ENCODE measurements at places on chromosomes 11 and 22.
A peak's percentile ranks its signal among the peaks of the same experiment; 100 is the strongest.

GRCh38 chr11:113817162-113817561 lies 37.6 kb downstream of the CLDN25 start:
- DNase-seq, result no peak

- DNase-seq, result no peak
Observed at GRCh38 chr22:25950111-25950510, 208.1 kb downstream of the MYO18B start.

- DNase-seq, result no peak
Observed at GRCh38 chr11:126114486-126115126, 51.9 kb upstream of the CDON start.

DNA sequence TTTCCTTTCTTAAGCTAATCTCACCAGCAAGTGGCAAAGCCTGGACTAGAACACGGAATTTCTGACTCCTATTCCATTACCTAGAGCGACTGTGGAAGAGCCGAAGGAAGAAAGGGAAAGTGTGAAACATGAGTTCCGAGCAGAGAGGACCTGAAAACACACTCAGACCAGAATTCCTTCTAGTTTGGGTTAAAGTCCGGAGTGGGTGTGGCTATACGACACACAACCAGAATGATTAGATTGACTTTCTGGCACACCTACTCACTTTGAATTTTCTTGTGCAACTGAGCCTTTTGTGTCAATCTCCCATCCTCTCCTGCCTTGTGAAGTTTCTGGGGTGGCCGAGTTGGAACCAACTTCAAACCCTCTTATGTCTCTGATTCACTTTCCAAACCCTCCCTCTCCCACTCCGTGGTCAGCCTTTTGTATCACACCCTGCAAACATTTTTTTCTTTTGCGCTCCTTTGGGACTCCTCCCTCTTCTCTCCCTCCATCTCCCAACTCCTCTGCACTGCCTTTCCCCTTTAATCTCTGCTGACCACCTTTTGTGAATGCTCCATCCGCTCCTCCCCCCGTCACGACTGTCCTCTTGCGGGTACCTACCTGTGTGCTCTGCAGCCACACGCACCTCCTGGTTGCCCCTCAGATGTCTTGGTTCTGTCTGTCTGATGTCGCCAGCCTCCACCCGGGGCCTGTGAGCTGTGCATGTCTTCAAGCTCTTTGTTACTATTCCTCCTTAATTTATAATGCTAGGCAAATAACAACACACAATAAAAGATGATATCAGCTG lies 86.3 kb upstream of the BLID start:
- DNase-seq, result no peak

- DNase-seq, result no peak
Observed at GRCh38 chr11:97622795-97623194, 1233.0 kb downstream of the JRKL start.

DNA sequence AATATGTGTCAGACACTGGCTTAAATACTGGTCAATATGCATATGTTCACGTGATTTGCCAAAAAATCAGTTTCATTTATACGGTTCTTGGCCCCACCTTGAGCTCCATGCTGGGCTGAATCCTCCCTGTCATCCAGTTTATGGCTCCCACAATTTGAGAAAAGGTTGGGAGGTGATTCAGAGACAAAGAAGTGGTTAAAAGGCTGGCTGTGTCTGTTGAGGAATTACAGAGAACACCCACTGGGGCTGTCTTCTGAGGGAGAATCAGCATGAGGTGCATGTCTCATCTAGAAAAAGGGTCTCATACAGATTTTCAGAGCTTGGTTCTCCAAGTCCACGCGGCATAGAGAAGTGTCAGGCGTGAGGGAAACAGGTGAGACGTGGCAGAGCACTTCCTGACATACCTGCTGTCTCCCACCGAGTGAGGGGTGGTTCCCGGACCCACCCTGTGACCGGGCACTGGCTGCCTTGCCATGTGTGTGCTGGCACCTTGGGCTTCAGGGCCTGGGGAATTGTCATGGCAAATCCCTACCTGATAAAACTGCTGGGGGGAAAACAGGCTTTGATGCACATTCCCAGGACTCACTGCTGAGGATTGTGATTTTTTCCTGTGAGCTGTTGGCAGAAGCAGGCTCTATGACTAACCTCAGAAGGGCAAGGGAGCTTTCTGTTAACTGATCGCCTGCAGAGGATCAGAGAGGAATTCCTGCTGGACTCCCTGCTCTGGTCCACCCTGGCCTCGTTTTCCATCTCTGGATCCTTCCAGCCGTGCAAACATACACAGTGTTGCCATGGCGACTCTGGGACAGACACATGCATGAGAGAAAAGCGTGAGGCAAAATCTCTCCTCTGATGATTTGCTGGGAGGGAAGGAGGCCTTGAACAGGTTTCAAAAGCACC lies 223.6 kb downstream of the ADAMTS15 start:
- DNase-seq, result peak; percentile 54

GRCh38 chr11:113829751-113830150 lies 45.6 kb downstream of the USP28 start:
- DNase-seq, result no peak

- DNase-seq, result no peak
Observed at GRCh38 chr11:65590240-65590738, 5.3 kb downstream of the KCNK7 start.

GRCh38 chr11:117456027-117456720 lies 128.5 kb downstream of the CEP164 start:
- DNase-seq, result no peak

- no peak for DNase-seq
Observed at GRCh38 chr22:17131686-17132085, 10.5 kb upstream of the TMEM121B start.

DNA sequence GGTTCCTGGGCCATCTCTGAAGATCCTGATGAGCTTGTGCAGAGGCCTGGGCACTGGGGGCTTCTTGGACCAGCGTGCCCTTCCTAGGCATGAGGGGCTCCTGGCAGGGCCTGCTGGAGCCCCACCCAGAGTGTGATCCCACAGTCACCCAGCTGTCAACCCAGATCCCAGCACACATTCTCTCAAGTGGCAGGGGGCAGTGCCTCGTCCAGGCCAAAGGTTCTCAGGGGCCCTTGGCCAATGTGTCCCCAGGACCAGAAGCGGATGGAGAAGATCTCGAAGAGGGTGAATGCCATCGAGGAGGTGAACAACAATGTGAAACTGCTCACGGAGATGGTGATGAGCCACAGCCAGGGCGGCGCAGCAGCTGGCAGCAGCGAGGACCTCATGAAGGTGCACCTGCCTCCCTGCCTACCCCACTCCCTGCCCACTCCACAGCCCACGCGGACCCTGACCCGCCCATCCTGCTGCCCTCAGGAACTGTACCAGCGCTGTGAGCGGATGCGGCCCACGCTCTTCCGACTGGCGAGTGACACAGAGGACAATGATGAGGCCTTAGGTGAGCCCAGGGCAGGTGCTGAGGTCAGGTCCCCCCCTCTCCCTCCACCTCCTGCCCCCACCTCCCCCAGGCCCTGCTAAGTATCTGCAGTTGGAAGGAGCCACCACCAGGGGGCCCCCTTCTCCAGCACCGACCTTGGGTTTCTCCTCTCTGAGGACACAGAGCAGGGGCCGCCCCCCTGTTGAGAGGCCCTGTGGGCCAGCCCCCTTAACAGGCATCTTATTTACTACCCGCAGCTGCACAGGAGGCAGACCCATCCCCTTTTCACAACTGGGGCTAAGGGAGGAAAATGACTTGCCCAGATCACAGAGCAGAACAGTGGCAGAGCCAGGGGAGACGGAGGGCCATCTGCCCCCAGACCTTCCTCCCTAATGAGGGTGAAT lies 14.7 kb downstream of the GGA1 start:
- DNase-seq, result peak; percentile 70

GRCh38 chr11:1574238-1574932 lies 2.3 kb upstream of the DUSP8 start:
- no peak for DNase-seq

GRCh38 chr11:130498181-130498580 lies 49.7 kb downstream of the ADAMTS15 start:
- no peak for DNase-seq

DNA sequence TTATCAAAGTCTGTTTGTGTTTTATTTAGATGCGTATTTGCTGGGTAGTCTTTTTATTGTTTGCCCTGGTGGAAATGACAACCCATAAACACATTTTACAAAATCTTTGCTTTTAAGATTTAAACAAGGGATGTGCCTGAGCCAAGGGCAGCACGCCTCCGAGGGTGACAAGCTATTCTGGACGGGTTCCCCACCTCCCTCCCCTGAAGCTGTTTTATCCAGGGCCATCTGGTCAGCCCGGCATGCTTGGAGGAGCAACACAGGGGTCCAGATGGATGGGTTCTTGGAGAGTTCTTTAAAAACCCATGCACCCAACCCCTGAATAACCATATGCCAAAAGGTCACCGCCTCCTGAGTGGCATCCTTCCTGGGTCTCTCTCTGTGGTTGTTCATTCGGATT lies 408.9 kb downstream of the OPCML start:
- no peak for DNase-seq

All from psoas muscle (tissue), 8 donors.